ENCODE measurements at places on chromosomes 5 and 9.

- DNase-seq: no peak
These were observed 660.8 kb downstream of the TLE1 start for GRCh38 chr9:81028504-81028903.

GRCh38 chr5:152864991-152865390 is 459.9 kb upstream of the NMUR2 start:
- no peak for DNase-seq

DNA sequence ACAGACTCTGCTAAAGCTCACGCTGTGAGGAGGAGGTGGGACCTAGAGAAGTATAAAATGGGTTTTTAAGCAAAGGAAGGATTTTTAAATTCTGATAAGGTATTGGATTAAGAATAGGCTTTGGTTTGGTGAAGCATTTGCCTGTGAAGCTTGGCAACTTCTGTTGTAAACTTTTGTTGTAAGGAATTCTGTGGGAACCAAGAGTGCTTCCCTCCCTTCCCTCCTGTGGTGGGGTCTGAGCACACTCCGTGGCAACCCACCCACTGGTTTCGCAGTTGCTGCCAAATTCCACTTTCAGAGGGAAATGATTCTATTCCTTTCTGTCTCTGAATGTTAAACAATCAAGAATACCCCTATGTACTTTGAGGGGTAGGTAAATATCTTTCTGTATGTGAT is 28.6 kb upstream of the GTF2H2C start:
- no peak for DNase-seq

DNA sequence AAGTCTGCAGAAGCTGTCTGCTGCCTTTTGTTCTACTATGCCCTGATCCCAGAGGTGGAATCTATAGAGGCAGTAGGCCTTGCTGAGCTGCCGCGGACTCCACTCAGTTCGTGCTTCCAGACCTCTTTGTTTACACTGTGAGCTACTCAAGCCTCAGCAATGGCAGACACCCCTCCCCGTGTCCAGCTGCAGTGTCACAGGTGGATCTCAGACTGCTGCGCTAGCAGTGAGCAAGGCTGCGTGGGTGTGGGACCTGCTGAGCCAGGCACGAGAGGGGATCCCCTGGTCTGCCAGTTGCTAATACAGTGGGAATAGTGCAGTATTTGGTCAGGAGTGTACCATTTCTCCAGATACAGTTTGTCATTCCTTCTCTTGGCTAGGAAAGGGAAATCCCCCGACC is 99.6 kb downstream of the SLCO4C1 start:
- no peak for DNase-seq

DNA sequence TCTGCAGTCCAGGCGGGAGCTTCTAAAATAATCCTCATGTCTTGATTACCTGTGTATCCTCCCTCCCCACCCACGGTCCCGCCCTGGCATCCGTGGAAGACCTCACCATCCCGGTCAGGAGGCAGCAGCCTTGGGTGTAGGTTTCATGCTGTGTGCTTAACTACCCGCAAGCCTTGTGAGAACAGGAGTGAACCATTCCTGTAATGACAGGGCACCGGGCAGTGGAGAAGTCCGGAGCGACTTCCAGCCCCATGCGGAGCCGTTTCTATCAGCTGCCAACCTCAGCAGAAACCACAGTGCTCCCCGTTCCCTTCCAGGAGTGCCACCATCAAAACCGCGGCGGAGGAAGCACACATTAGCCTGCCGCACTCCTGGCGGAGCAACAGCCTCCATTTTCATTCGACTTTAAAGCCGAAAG is 123.5 kb upstream of the LMX1B start:
- DNase-seq: no peak

DNA sequence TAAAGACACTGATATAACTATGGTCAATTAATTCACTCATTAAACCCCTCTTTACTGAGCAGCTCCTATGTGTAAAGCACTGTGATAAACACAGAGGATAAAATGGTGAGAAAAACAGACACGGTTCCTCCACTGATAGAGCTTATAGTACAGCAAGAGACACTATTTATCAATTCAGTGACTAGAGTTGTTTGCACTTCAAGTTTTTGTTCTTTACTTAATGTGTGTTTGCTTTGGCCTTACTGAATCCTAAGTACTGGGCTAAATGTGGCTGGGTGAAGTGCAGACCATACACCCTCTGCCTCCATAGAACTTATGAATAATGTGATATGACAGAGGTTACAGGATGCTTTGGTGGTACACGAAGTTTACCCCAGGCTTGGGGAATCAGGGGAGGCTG is 80.1 kb upstream of the ITGA1 start:
- no peak for DNase-seq

DNA sequence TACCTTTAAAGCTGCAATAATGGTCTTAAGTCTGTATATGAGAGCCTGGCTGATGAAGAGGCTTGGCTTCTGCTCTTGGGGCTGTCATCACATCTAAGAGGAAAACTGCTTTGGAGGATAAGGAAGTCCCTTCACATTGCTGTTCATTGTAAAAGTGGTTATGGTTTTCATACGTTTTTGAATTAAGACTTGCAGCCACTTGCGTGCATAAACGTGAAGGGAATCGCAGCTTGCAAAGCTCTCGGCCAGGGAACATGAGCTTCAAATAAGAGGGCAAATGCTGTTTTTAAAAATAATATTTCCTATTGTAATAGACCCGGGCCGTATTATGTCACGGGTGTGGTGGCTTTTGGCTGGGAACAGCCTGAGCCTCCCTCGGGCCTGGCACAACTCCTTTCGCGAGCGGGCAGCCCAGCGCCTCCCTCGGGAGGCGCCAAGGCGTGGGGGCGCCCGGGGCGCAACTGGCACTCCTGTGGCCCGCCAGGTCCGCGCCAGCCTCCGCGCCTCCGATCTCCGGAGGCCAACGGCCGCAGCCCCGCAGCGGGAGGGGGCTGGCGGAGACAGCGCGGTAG is 538 bp upstream of the ARHGEF28 start:
- DNase-seq: peak; percentile 7

DNA sequence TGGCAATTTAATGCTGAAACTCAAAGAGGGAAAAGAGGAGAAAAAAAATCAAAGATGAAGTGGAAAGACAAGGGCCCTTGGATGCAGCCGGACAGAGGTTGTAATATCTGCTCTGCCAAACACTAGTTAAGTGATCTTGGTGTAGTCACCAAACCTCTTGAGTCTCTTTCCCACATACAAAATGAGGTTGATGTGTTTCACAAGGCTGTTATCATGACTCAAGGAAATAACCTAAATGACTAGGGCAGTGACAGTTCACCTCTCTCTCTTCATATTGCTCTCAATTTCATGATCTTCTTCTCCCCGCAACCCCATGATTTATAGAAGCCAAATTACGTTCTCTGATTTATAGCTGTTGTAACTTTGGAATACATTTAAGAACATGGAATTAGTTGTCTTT is 44.9 kb downstream of the PIK3R1 start:
- DNase-seq: no peak

- no peak for DNase-seq
These were observed 77.0 kb upstream of the PITX1 start for GRCh38 chr5:135110785-135111596.

GRCh38 chr9:132520612-132521011 is 61.8 kb upstream of the BARHL1 start:
- DNase-seq: no peak

DNA sequence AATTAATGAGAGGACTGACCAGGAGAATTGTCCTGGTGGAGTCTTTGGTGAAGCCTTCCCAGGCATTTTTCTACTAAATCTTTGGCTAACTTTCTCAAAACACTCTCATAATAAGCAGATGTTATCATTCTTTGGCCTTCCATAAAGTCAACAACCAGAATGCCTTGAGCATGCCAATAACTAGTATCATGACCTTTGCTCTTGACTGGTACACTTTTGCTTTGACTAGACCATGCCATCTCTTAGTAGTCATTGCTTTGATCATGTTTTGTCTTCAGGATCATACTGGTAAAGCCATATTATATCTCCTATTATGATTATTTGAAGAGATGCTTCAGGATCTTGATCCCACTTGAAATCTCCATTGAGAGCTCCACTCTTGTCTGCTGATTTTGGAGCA is 506.9 kb downstream of the ELAVL2 start:
- no peak for DNase-seq

- DNase-seq: no peak
These were observed 124.3 kb downstream of the CCDC192 start for GRCh38 chr5:127827451-127827850.

DNA sequence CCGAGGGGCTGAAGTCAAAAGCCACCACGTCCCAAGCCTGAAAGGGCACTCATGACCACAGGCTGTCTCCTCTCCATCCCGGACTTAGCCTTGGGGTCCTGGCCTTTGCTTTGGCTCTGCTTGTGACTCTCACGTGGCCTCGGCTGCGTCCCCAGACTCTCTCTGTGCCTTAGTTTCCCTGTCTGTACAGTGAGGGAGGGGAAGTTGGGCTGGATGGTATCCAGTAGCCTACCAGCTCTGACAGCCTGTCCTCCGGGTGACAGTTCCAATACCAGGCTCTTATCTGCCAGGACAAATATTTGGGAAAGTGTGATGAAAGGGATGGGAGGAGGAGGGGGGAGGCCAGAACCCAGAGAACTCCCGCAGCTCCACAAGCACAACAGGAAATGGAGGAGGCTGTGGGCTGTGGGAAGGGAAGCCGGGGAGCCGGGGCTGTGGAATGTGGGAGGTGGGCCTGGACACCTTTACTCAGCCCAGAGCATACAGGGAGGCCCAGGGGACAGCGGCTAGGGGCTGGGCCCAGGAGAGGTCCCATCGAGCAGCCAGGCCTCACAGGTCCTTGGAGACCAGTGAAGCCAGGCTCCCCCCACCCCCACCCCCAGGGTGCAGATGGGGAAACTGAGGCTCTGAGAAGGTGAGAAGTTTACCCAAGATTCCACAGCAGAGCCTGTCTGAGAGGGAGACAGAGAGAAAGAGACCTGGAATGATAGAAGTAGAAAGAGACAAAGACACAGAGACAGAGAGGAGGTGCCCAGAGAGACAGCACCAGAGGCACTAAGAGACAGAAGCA is 18.3 kb downstream of the PDGFRB start:
- no peak for DNase-seq

GRCh38 chr9:34830068-34830467 is 120.1 kb upstream of the CCL21 start:
- no peak for DNase-seq

DNA sequence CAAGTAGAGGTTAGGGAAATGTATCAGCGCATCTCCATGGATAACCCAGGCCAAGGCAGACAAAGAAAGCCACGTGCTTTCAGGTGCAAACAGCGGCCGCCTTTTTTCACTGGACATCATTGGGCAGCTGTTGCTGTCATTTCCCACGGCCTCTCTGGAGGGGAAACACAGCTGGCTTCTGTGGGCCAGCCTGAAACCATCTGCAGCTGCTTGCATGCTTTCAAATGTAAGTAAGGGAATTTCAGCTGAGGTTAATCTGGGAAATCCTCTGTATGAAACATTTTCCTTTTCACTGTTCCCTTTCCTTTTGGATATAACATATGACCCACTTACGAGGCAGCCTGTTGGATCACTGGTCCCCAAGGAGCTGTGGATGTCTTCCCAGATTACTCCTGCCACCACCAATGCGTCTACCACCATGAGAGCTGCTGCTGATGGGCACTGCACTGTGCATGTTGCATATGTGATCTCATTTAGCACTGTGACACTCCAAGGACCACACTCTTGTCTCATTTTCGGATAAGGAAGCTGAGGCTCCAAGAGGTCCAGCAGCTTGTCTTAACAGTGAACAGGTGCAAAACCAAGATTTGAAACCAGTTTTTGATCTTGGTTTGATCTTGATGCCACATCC is 106.3 kb downstream of the C9orf152 start:
- DNase-seq: peak; percentile 82

GRCh38 chr5:40514976-40515375 is 164.7 kb upstream of the PTGER4 start:
- DNase-seq: no peak
